ENCODE measurements at places on chromosomes 2 and 18.

GRCh38 chr2:208279236-208279635 lies 13.2 kb downstream of the PIKFYVE start:
- peaks cover 20% of the 10 kb centered on the region for H3K4me1 ChIP-seq
- H3K4me3 ChIP-seq = no peak overlapping the region
- no peak for DNase-seq
- H3K27me3 ChIP-seq = no peaks in the 10 kb centered on the region
- H3K27ac ChIP-seq = no peak overlapping the region

DNA sequence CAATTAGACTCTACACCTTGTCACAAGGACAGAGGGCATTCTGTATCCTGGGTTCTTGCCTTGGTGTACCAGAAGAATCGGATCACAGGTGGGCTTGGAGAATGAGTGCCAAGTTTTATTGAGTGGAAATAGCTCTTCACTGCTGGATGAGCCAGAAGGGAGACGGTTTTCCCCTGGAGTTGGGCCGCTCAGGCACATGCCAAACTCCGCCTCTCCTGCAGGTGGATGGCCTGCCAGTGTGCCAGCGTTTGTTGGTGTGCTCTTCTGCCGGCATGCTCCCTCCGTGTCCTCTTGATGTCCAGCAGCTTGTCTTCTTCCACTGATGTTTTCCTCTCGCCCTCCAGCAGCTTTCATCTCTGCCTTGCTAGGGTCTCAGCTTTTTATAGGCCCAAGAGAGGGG lies 115.5 kb upstream of the RAB27B start:
- DNase-seq = no peak
- no peak overlapping the region for H3K27ac ChIP-seq
- peaks cover 25% of the 10 kb centered on the region for H3K27me3 ChIP-seq

- H3K27ac ChIP-seq = no peak overlapping the region
- no peaks in the 10 kb centered on the region for H3K36me3 ChIP-seq
- no peak overlapping the region for H3K4me3 ChIP-seq
- DNase-seq = no peak
- peaks cover 9% of the 10 kb centered on the region for H3K4me1 ChIP-seq
These were observed 61.8 kb upstream of the YWHAQ start for GRCh38 chr2:9692456-9693195.

DNA sequence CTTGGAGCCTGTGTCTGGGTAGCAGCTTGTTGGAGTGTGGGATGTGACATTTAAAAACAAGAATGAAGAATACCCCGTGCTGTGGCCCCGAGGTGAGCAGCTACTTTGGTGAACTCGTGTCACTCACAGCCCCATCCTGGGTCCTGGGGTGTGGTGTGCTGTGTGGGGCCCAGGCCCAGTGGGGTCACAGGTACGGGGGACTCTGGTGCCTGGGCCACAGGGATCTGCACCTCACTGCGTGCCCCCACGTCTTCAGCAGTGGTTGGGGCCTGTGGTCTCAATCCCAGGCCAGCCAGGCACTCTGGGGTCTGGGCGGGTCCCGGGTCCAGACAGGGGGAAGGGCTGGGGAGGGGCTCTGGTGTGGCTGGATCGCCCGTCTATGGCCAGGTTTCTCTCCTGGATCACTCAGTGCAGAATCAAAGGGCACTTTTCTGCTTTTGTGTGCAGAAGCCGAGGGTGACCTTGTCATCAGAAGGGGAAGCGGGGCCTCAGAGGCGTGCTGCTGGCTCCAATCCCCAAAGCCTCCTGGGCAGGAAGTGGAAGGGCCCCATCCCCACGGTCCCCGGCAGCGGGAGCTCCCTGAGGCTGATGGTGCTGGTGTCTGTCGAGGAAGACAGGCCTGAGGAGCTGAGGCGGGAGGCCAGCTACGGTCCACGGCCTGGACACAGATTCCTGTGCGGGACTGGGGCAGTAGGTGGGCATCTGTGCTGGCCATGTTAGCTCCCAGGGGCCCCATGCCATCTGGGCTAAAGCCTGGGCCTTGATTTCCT lies 1.4 kb downstream of the GPR35 start:
- DNase-seq = peak; percentile 54
- H3K36me3 ChIP-seq = no peaks in the 10 kb centered on the region
- H3K4me1 ChIP-seq = peaks cover 46% of the 10 kb centered on the region
- no peaks in the 10 kb centered on the region for H3K27me3 ChIP-seq
- H3K4me3 ChIP-seq = peak overlapping the region; percentile 64

GRCh38 chr2:106892048-106892447 lies 6.1 kb upstream of the ST6GAL2 start:
- H3K27ac ChIP-seq = no peak overlapping the region
- no peaks in the 10 kb centered on the region for H3K4me1 ChIP-seq
- no peaks in the 10 kb centered on the region for H3K36me3 ChIP-seq
- H3K27me3 ChIP-seq = peaks cover 15% of the 10 kb centered on the region
- DNase-seq = no peak

GRCh38 chr2:65017335-65017734 lies 28.1 kb downstream of the SLC1A4 start:
- no peak overlapping the region for H3K4me3 ChIP-seq
- H3K36me3 ChIP-seq = peaks cover 45% of the 10 kb centered on the region
- peaks cover 13% of the 10 kb centered on the region for H3K4me1 ChIP-seq
- H3K27ac ChIP-seq = no peak overlapping the region

- no peak overlapping the region for H3K4me3 ChIP-seq
- no peak for DNase-seq
- no peak overlapping the region for H3K27ac ChIP-seq
These were observed 150.3 kb upstream of the ST6GAL2 start for GRCh38 chr2:107036293-107036692.

- no peaks in the 10 kb centered on the region for H3K36me3 ChIP-seq
- H3K4me1 ChIP-seq = no peaks in the 10 kb centered on the region
- DNase-seq = no peak
- no peak overlapping the region for H3K4me3 ChIP-seq
These were observed 365.6 kb upstream of the UBE2E3 start for GRCh38 chr2:180614776-180615175.

DNA sequence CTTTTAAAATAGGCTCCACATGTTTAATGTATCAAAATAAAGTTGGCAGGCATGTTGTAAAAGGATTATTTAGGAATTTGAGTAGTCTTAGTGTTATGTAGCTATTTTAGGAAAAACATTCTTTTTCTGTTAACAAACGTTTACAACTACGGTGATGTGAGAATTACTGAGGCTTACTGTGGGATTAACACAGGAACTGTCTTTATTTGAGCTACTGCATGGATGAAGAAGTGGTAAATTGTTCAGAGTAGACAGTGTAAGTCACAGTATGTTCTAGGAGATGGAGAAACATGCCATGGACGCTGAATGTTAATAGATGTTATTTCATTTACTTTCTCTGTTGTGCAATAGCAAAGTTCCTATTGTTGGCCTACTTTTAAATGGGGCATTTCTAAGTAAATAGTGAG lies 1.6 kb downstream of the PPM1B start:
- peaks cover 53% of the 10 kb centered on the region for H3K4me1 ChIP-seq
- peak overlapping the region; percentile 95 for H3K27ac ChIP-seq
- no peak for DNase-seq

DNA sequence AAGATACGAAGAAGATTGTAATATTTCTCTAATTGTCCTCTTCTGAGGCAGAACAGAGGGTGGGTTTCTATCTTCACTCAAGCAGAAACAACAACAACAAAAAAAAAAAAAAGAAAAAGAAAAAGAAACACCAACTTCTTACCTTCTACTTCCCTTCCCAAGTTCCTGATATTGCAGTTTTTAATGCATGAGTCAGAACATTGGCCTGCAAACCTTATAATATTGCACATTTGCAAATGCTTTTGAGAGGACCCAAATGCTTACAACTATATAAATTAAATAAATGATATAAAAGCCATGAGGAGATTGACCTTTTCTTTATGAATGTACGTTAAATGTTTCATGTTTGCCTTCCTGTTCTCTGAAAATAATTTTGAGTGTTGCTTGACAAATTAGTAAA lies 37.3 kb downstream of the PAX3 start:
- no peak for DNase-seq
- H3K4me3 ChIP-seq = no peak overlapping the region
- no peak overlapping the region for H3K27ac ChIP-seq

GRCh38 chr2:138321458-138321857 lies 180.1 kb upstream of the SPOPL start:
- H3K4me1 ChIP-seq = no peaks in the 10 kb centered on the region
- no peaks in the 10 kb centered on the region for H3K27me3 ChIP-seq
- no peak for DNase-seq
- no peak overlapping the region for H3K27ac ChIP-seq
- no peaks in the 10 kb centered on the region for H3K36me3 ChIP-seq
- no peak overlapping the region for H3K4me3 ChIP-seq

GRCh38 chr2:119049968-119050704 lies 108.1 kb downstream of the MARCO start:
- DNase-seq = peak; percentile 5
- no peaks in the 10 kb centered on the region for H3K4me1 ChIP-seq
- H3K27me3 ChIP-seq = peaks cover 19% of the 10 kb centered on the region
- no peaks in the 10 kb centered on the region for H3K36me3 ChIP-seq
- H3K27ac ChIP-seq = no peak overlapping the region

GRCh38 chr18:45066886-45067285 lies 386.2 kb downstream of the SETBP1 start:
- H3K4me1 ChIP-seq = peaks cover 6% of the 10 kb centered on the region
- H3K27ac ChIP-seq = no peak overlapping the region

DNA sequence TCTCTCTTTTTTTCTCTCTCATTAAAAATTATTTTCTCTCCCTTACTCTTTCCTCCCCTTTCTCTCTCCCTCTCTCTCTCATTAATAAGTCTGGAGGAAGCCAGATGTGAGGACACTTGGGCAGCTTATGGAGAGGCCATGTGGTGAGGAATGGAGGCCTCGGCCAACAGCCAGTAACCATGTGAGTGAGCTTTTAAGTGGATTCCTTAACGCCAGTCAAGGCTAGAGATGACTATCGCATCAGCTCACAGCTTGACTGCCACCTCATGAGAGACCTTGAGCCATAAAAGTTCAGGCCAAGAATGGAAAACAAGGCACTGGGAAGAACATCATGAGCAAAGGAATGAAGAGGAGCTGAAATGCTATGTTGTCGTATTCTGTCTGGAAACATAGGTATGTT lies 39.1 kb downstream of the ETAA1 start:
- DNase-seq = no peak
- H3K4me1 ChIP-seq = no peaks in the 10 kb centered on the region
- peaks cover 19% of the 10 kb centered on the region for H3K27me3 ChIP-seq
- no peak overlapping the region for H3K4me3 ChIP-seq

GRCh38 chr2:156436497-156437085 lies 412 bp downstream of the GPD2 start:
- peak; percentile 15 for DNase-seq
- peaks cover 21% of the 10 kb centered on the region for H3K36me3 ChIP-seq
- peak overlapping the region; percentile 96 for H3K27ac ChIP-seq

- H3K36me3 ChIP-seq = no peaks in the 10 kb centered on the region
- H3K4me3 ChIP-seq = no peak overlapping the region
- DNase-seq = no peak
- H3K27ac ChIP-seq = peak overlapping the region; percentile 26
These were observed 66.6 kb upstream of the WIPF1 start for GRCh38 chr2:174664084-174664759.

GRCh38 chr18:23536204-23536603 lies 32.9 kb downstream of the RMC1 start:
- no peak overlapping the region for H3K27ac ChIP-seq
- H3K4me1 ChIP-seq = peaks cover 16% of the 10 kb centered on the region
- H3K36me3 ChIP-seq = peaks cover 62% of the 10 kb centered on the region
- no peak for DNase-seq
- H3K27me3 ChIP-seq = no peaks in the 10 kb centered on the region

DNA sequence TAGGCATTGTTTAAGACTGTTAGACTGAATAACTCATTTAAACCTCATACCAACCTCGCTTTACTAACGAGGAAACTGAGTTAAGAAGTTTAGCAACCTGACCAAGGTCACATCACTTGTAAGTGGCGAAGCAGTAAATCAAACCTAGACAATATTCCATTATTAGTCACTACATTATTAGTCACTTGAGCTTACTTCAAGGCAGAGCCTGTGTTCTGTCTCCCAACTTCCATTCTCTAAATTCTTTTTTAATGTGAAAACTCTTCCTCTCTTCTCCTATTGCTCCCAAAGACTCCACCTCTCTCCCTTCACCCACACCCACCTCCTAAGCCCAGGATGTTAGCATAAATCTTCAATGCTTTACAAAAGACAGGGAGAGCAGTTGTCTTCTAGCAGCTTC lies 156.5 kb downstream of the ARL6IP6 start:
- no peak overlapping the region for H3K27ac ChIP-seq
- no peaks in the 10 kb centered on the region for H3K36me3 ChIP-seq
- no peaks in the 10 kb centered on the region for H3K27me3 ChIP-seq
- no peak overlapping the region for H3K4me3 ChIP-seq
- no peaks in the 10 kb centered on the region for H3K4me1 ChIP-seq

DNA sequence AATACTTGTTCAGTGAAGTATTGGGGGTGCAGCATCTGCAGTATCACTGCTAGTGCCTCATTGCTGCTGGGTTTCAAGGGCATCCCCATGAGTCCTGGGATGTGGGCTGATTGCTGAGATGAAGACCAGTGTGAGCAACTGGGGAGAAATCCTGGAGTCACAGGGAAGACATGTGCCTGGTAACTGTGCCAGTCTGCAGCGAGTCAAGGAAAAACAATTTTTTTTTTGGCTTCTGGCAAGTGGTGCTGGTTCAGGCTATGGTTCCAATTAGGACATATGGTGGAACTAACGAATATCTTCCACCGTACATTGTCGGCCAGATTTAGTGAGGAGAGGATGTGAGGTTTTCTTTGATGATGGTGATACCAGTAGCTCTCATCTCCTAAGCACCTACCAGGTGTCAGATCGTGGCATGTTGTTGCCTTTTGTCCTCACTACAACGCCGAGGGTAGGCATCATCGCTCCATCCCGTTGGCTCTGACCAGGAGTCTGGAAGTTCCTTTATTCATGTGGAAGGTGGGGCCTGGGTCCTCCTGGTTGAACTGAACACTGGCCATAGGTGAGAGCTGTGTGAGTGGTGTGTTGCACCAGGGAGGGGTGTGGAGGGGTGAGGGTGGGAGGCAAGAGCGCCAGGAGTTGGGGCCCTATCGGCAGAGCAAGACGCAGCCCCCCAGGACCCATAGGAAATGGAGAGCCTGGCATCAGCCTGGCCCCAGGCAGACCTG lies 118.0 kb upstream of the HS6ST1 start:
- no peak overlapping the region for H3K4me3 ChIP-seq
- no peaks in the 10 kb centered on the region for H3K36me3 ChIP-seq
- no peak overlapping the region for H3K27ac ChIP-seq
- peaks cover 8% of the 10 kb centered on the region for H3K27me3 ChIP-seq
- H3K4me1 ChIP-seq = no peaks in the 10 kb centered on the region

DNA sequence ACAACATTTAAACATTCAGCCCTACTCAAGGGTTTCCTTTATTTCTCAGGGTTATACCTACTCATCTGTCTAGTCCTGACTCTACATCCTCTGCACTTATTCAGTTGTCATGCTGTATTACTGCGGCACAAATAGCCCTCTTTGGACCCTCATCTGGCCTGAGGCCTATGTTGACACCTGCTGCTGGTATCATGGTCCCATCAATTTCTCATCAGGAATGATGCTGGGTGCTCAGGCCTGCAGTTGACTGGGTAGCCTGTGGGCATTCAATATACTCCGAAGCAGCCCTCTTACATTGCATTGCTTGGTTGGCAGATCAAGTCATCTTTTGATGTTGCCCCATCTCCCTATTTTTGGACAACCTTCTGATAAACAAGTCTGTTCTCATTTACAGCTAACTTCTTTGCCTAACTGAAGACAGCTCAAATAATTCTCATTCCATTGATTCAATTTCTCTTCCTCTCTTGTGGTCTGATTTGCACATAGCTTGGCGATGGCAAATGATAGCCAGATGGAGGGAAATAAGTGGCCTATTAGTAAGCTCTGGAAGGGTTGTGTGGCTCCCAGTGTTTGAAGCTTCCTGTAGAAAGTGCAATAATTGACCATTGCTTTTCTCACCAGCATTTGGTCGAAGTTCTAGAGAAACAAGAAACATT lies 19.1 kb upstream of the MC4R start:
- no peak overlapping the region for H3K27ac ChIP-seq
- no peaks in the 10 kb centered on the region for H3K36me3 ChIP-seq
- no peaks in the 10 kb centered on the region for H3K27me3 ChIP-seq
- H3K4me1 ChIP-seq = no peaks in the 10 kb centered on the region
